H54 (cell line): ENCODE measurements at places on chromosomes 13 and 19.

- DNase-seq: no peak
These were observed 2.7 kb upstream of the ACTN4 start for GRCh38 chr19:38644719-38645118.

- DNase-seq: no peak
These were observed 66.9 kb downstream of the NHLRC3 start for GRCh38 chr13:39105110-39105509.

GRCh38 chr19:4066682-4067395 lies at the start of gene ZBTB7A:
Gene ZBTB7A (minus strand): TSS chr19:4066899. CDS start chr19:4055232, 11,667 bp downstream.
- DNase-seq: peak; percentile 96

GRCh38 chr19:32146664-32147063 lies 198.7 kb upstream of the ZNF507 start:
- no peak for DNase-seq

DNA sequence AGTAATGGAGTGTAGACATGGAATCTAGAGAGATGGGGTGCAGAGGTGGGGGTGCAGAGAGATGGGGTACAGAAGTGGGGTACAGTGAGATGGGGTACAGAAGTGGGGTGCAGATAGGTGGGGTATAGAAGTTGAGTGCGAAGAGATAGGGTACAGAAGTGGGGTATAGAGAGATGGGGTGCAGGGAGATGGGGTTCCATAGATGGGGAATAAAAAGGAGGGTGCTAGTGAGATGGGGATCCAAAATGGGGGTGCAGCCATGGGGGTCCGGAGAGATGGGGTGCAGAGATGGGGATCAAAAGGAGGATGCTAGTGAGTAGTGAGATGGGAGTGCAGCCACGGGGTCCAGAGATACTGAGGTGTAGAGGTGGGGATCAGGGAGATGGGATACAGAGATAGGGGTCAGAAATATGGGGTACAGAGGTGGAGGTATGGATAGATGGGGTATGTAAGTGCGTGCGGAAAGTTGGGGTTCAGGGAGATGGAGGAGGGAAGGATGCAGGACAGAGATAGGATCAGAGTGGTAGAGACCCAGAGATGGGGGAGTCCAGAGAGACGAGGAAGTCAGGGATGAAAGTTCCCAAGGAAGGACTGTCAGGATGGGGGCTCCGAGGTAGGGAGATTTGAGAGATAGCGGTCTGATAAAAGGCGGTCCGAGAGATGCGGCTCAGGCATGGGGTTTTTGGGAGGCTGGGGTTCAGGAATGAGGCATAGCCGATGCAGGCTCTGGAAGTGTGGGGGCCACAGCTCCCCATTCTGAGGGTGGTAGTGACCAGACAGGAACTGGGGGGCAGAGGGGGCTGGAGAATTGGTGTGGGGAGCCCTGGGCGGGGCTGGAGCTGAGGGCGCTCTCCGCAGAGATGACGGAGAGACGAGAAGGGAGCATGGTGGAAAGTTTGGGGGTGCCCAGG lies 3.4 kb downstream of the PALM3 start:
- DNase-seq: no peak
